Liver (tissue), 10 donors: ENCODE measurements at places on chromosomes 5 and 9. TPM values are rescaled to one million over a fixed set of nuclear protein-coding genes. Genes with fewer than 3 reads are reported as not detected.

GRCh38 chr5:38208782-38209378 is 49.5 kb upstream of the EGFLAM start:
- DNase-seq: no peak

DNA sequence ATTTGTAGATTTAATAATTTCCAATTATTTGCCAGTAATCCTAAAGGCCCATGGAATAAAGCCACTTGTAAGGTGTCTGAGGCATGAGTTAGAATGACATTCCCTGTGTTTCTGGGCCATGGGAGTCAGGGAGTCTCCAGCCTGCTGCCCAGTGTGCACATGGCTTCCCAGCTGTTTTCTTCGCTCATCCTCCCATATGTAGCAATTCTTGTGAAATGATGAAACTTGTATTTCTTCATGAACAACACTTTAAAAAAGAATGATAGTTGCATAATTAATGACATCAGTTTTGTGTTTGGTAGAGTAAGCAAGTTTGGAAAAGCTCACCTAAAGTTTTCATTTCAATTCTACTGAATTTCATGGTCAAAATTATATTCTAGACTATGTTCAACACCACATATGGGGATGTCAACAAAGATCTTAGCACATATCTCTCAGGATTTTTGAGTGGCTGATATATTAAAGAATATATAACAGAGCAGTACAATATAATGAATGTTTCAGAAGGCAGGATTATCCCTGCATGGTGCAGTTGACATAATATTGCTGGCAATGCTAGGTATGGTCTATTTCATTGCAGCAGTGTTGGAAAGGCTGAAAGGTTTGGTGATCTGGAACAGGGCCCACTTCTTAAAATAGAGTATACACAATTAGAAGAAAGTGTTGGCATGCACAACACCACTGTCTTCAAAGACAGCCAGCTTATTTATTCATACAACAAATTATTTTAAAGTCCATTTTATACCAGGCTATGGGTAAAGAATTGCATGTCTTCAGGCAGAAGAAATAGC is 44.7 kb downstream of the GRIN3A start:
- no peak for DNase-seq

DNA sequence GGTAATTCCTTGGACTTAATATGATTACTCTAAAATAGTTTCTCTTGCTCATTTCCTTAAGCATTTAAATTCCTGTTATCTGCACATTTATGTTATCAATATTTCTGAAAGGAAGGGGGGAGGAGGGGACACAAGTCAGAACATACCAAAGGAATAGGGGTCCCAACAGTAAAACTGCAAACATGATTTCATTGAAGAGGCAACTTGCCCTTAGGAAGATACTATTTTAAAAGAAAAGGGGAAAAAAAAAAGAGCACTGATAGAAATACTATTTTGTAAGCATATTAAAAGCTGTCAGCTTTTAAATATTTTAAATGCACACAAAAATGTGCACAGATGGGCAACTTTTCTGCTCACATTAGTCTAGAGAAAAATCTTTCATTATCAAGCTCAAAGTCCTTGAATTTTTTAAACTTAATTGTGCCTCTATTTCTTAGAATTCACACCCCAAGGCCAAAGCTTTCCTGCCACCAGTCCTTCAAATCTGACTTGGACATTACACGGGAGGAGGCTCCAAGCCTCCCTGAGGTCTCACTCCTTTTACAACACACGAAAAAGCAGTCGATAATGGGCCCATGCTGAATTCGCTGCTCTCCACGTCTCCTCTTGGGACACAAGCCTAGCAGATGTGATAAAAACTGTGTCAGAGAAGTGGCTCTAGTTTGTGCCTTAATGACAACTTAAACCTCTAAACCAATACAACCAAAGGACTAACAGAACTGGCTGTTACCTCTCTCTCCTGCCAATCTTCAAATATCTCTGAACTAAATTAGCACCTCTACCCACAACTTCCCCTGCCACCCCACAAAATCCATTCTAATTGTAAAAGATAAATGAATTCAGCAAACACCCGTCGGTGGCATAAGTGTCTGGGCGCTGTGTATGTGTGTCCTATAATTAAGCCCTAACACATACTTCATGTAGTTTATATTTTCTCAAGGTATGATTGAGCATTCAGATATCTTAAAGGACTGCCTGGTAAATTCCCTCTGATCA is 154.3 kb downstream of the DENND1A start:
- DNase-seq: no peak

Gene SLC6A19
- total RNA-seq: 1.5 TPM

DNA sequence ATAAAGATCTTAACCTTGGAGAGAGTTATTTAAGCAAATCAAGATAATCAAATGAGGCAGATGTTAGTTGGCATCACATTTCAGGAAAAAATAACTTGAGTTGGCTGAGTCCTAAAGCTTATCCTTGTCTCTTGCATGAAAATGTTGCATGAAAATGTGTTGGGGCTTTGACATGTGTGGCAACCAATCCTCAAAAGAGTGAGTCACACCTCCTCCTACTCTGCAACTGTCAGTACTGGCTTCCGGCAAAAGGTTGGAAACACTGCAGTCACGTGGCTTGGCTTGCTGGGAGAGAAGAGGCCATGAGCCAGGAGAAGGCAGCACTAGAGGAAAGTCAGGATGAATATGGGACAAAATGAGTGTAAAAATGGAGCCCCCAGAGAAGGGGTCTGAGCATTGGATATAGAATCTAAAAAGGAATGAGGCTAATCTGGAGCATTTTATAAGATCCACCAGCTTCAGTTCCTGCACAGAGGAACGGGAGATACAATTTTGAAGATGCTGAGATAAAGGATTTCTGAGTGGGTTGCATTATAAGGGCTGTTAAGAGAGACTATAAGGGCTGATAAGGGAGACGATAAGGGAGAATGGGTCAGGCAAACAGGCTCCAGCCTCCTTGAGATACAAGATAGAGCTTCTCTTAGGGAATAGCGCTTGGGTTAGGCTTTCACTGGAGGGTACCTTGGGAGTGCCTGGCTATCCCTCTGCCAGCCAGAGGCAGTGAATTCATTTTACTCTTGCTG is 43.1 kb downstream of the SPATA31D1 start:
- no peak for DNase-seq

DNA sequence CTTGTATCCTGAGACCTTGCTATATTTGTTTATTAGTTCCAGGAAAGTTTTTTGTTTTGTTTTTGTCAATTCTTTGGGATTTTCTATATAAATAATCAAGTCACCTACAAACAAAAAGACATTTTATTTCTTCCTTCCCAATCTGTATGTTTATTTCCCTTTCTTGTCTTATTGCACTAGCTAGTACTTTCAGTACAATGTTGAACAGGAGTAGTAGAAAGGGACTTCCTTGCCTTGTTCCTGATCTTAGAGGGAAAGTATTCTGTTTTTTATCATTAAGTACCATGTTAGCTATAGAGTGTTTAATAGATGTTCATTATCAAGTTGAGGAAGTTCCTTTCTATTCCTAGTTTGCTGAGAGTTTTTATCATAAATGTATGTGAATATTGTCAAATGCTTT is 119.5 kb upstream of the TLE4 start:
- DNase-seq: no peak
